Fibroblast of lung (primary cell): ENCODE measurements at places on chromosomes 7 and 10.

DNA sequence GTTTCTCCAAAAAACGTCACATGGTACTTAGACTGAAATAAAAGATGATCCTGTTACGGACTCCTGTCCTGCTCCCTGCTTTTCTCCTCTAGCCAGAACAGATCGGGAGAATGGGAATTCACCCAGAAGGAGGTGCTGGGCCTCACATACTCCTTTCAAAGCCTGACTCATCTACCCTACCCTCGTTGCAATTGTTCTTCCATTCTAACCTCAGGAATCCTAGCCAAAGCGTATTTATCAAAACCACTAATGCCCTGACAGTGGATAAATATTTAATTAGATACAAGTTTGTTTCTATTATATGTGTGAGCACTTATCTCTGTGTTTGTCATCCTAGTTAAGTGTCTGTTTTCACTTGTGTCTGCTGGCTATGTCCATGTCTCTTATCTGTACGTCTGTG, 21.7 kb downstream of the ZCWPW1 start:
- peak; percentile 83 for DNase-seq

DNA sequence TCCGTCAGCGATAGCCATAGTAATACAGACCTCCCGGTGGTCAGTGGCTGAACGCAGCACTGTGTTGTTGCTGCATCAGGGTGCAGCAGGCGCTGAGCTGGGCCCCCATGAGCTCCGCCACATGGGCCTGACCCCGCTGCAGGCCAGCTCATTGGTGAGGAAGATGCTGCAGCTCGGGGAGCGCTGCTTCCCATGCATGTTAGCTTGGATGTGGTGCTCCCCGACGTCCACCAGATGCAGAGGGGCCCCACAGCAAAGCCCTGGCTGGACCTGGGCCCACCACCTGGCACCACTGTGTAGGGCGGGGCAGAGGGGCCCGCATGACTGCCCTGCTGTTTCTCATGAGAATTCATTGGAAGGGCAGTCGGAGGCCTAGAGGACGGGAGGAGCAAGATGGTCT, 50.8 kb downstream of the WDR37 start:
- no peak for DNase-seq

- no peak for DNase-seq
These were observed 25.3 kb downstream of the FRMPD2 start for GRCh38 chr10:48249004-48249762.

GRCh38 chr7:16396766-16397500, 24.4 kb downstream of the CRPPA start:
- peak; percentile 11 for DNase-seq

DNA sequence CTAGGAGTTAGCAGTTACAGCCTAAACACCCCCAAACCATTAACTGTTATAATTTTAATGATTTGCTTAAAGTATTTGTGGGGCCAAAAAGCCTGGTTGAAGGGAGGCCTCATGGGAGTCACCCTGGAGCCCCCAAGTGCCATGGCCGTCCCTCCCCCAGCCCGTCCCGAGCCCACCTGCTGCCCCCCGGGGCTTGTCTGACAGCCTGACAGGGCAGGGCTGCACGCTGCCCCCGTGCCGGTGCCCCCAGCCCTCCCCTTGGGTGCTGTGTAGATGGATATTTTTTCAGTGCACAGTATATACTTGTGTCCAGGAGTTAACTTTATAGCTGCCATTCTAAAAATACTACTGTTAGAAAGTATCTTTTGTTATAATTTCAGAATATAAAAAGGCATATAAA, 108.4 kb downstream of the CYTH3 start:
- DNase-seq: no peak

DNA sequence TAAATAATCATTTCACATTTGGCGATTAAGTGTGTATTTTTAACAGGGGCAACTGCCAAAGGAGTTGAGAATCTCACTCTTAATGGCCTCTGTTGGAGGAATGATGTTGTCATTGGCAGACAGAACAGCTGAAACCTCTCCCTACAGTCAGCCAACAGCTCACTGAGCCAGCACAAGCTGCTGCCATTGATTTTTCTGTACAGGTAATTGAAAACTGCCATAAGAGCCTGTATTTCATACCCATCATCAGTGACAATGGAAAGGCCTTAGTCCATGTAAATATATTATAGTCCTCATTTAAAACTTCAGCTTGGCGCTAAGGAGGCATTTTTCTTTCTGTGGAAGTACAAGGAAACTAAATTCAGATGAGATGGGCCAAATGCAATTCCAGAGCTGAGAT, 28.1 kb upstream of the PTN start:
- DNase-seq: peak; percentile 7

DNA sequence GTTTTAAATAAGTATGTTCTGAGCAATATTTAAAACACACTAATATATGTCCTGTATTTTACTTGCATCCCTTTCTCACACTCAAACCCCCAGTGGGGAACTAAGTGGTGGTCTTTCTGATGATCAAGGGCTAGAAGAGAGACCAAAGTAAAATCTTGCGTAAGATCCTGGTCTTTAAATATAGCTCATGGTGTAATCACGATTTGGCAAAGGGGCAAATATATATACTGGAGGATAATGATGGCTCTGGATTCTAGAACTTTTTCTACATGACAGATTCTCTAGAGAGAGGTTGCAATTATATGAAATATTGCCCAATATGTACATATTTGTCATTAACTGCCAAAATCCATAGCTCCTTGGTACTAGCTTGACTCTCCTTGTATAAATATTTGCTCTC, 438.3 kb downstream of the NXPH1 start:
- DNase-seq: no peak

DNA sequence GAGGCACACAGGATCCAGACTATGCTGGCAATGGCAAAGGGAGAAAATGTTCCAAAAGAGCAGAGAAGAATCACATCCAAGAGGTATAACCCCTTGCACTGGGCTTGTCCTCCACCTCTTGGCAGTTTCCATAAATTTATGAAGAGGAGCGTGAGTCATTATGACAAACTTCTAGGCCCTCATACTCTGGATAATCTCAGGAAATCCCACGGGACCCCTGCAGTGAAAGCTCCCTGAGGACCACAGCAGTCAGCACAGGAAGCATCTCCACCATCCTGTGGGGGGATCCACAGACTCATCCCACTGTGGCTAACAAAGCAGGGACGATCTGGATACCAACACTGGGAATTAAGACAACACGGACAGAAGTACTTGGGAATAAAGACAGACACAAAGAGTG, 30.3 kb upstream of the GPAM start:
- no peak for DNase-seq

DNA sequence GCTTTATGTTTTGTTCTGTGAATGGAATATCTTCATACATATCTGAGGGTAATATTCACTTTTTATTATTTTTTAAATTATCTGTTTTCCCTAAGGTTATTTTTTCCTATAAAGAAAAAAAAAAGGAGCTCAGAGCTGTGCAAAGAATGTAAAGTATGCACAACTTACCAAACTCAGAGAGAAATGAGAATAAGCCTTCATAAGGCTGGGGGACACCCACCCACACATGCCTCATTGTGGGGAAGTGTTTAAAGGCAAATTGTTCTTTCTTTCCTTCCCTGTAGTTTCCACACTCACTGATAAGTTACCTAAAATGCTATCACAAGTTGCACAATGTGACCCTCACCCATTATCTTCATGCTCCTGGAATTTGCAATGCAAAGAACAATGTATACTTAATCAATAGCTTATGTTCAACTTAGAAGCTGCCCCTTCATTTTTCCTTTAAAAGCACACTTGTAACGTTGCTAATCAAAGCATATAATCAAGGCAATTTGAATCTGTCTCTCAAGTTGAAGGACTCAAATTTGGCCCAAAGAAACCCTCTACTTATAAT, 108.1 kb downstream of the GNAT3 start:
- DNase-seq: peak; percentile 60

- DNase-seq: no peak
These were observed 21.7 kb downstream of the RSU1 start for GRCh38 chr10:16795410-16796073.

DNA sequence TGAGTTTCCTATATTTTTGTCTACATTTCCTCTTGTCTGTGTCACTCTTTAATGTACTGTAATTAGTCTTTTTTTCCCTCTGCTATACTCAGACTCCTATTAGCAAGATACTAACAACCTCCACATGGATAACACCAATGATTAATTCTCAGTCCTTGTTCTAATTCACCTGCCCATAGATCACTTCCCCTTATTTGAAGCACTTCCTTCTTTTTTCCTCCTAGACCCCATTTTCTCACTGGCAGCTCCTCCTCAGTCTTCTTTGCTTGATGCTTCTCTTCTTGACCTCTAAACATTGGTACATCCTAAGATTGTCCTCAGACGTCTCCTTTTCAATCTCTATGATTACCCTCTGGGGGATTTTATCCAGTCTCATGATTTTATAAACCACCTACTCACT, 98.2 kb upstream of the IMMP2L start:
- no peak for DNase-seq

DNA sequence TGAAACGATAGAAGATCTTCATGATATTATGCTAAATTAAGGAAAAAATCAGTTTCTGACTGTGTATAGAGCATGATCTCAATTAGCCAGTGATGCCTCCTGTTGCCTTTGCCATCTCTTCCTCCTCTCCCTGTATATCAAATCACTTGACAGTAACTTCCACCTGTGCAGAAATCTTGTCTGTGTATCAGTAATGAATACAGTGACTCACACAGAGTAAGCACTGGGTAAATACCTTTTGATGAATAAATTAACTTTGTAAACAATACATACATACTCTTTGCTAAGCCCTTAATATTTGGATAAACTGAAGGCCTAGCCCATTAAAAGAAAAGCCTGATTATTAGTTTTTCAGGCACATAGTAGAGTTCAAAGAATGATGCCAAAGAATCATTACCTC, 610.6 kb upstream of the NRP1 start:
- DNase-seq: no peak

GRCh38 chr7:29892231-29892630, 85.9 kb downstream of the WIPF3 start:
- DNase-seq: no peak

DNA sequence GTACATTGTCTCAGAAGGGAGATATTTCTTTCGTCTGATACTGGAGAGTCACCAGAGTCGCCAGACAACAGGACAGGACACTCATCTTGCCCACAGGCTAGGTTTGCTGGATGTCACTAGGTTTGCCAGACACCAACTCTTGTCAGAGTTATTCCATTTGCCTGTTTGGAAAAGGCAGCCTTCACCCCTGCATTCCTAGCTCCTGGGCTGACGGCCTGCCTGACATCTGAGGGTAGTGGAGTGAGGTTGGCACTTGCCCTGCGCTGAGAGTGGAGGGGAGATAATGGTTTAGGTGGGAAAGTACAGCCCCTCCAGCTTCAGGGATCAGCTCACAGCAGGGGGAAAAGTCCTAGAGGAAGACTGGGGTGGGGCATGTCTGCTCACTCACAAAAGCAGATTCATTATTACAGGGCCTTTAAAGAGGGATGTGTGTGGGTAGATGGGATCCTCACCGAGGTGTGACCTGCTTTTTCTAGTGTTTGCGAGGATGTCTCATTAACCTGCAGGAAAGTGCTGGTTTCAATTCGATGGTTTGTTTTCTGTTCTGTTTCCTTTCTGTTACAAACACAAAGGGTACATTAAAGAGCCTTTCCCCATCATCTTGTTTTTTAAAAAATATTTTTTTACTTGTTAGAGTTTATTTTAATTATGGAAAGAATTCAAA, 79.3 kb upstream of the TNS3 start:
- no peak for DNase-seq

DNA sequence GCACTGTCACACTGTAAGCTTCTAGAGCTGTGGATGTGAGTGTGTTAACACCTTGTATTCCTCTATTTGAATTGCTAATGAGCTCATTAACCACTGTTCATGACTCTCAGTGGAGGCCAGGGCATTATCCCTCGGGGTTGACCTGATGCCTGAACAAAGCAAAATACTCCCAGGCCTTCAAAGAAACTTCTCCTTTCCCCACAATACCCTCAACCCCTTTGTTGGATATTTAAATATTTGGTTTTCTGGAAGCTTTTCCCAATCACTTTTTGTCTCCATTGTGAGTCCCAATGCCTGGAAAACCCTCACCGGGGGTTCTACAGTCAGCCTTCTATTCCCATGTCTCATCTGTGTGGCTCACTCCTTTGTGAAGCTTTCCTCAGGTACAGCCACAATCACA, 780.1 kb downstream of the PHTF2 start:
- no peak for DNase-seq

DNA sequence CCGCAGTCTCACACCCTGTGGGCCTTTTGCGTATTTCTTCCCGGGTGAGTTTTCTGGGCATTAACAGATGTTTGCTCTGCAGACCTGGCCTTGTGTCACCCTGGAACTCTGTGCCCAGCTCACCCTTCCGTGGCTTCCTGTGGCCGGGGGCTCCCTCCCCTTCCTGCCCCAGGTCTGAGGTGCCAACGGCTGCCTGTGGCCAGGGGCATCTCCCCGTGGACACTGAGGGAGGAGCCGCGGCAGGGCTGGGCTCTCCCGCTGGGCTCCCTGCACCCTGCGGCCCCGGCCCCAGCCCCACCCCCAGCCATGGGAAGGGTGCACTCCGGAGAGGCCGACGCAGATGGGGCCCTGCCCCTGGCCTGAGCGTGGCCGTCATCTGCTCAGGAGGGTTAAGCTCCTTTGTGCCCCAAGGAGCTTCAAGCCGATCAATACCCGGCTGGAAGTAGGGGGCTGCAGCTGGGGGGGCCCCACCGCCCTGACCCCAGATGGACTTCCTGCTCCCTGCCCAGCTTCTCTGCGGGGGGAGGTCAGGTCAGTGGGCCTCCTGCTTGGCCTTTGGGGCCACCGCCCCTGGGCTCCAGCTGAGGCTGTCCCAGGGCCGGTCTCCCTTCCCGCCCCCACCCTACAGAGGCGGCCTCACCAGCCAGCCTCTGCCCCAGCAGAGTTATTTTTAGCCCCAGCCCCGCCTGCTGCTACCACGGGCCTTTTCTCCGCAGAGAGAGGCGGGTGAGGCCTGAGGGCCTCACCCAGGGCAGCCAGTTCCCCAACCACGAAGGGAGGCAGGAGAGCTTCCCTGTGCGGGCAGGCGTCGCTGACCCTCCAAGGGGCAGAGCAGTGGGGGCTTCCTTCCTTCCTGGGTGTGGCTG, 24.2 kb downstream of the PWWP2B start:
- peak; percentile 40 for DNase-seq

GRCh38 chr10:103021900-103022293, 103.8 kb downstream of the CNNM2 start:
- DNase-seq: peak; percentile 82

GRCh38 chr7:91276909-91277308, 12.7 kb downstream of the FZD1 start:
- DNase-seq: no peak
